ENCODE measurements at places on chromosomes 16 and 17.

DNA sequence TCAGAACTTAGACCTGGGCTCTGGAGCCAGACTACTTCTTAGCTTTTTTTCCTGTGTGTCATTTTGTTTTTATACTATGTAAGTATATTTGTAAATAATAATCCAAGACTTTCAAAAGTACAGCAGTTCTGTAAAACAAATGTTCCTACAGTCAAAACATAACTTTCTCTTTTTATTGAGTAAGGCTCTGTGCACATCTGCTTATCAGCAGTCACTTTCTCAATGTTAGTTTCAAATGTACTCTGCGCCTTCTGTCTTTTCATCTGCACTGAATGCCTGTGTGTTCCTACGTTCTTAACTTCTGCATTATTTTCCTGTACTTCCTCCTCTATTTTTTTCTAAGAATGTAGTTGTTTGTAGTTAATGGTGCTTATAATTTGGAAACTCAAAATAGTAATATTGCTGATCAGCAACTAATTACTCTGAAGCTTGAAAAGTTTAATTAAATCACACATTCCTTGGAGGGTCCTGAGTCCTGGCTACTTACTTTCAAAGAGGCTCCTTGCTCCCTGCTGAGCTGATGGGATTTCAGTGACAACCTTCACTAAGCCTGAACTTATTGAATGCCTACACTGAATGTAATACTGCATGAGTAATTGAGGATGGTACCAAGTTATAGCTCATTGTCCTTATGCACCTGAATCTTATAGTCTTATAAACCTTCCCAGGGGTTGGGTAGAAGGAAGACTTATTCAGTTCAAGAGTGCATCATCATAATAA, 329.9 kb downstream of the KCNJ2 start:
- no peak for DNase-seq

- peak; percentile 36 for DNase-seq
Measured at GRCh38 chr17:9890124-9890523, 14.9 kb downstream of the RCVRN start.

- no peak for DNase-seq
Measured at GRCh38 chr16:11036868-11037410, 92.6 kb downstream of the CLEC16A start.

- DNase-seq, result no peak
Measured at GRCh38 chr16:85750146-85750826, 610 bp downstream of the C16orf74 start.

DNA sequence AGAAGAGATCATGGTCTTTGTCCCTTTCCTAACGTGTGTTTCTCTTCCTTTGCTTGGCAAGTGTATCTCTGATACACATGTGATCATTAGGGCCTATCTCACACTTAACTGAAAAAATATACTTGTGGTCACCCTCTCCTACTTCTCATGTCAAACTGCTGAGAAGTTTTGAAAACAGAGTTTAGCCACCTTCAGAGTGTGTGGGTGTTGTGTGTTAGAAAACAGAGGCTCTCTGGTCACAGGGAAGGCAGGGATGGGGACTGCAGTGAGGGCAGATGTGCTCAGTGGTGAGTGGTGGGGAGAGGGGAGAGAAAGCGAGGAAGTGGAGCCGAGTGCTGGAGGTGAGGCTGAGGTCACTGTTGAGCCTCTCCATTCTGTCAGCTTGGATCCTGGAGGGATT, 29.4 kb downstream of the GRB7 start:
- no peak for DNase-seq

- no peak for DNase-seq
Measured at GRCh38 chr17:17860766-17861107, 24.0 kb upstream of the SREBF1 start.

DNA sequence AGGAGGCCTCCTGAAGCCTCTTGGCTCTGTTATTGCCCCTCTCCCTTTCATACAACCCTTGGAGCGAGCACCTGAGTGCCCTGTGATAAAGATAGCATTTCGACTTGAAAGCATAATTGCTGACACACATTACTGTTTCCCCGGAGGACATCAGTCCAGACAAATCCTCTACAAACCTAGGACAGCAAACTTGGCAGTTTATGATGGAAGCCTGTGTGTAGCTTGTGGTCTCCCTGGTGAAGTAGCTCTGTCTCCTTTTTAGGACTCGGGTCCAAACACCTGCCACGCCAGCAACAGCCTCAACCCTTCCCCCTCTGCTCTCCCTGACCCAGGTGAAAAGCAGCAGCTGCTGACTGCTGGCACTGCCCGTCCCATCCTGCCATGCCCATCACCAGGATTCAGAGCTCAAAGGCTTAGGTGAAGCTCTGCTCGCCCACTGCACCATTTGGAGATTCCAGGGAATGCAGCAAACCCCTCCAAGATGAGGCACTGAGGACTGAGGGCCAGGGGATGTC, 55.9 kb downstream of the IRX6 start:
- no peak for DNase-seq

DNA sequence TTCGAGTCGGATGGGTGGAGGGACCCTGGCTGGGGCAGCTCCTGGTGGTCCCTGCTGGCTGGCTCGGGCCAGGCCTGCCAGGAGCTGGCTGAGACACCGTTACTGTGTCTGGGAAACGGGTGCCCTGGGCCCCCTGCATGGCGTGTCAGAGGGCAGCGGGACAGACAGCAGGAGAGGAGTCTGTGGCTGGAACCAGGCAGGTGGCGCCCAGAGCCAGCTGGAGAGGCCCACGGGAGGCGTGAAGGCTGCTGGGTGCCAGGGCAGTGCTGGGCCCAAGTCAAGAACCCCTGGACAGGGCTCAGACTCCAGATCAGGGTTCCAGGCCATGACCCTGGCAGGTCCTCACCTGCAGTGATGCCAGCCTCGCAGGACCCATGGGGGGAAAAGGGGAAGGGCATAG, 16.6 kb downstream of the SOX8 start:
- DNase-seq, result no peak

DNA sequence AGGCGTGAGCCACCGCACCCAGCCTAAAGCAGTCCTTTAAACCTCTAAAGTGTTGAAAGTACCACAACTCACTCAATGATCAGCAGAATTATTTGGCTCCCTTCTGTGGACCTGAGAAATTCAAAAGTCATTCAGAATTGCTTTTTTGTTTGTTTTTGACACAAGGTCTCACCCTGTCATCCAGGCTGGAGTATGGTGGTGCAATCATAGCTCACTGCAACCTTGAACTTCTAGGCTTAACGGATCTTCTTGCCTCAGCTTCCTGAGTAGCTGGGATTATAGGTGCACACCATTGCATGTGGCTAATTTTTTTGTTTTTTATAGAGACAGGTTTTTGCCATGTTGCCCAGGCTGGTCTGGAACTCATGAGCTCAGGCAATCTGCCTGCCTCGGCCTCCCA, 44.3 kb downstream of the TRAF4 start:
- DNase-seq, result no peak

DNA sequence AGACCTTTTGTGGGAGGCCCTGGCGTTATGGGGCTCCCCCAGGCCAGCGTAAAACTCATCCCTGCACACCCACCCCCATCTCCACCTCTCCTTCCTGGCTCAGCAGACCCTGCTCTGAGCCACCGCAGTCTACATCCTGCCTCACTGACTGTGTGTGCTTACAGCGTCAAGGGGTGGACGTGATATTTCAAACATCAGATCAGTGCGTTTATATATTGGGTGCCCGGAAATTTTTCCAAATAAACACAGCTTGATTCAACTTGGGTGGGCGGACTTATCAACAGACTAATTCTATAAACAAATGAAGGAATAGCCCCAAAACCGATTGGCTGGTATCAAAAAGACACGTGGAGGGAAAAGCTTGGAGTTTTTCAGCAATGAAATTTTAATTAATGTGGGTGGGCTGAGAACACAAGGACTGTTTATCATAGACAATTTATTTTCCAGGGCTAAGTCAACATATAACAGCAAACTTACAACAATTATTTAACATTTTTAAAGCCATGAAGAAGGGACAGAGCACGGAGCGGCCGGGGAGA, at the start of gene FOXL1:
TSS of gene FOXL1 (plus strand) at position 489 of the 539 bp plus-strand sequence. CDS start 175 bp downstream, outside the sequence.
- DNase-seq, result no peak

- peak; percentile 96 for DNase-seq
Measured at GRCh38 chr16:65070831-65071432, 50.9 kb downstream of the CDH11 start.

DNA sequence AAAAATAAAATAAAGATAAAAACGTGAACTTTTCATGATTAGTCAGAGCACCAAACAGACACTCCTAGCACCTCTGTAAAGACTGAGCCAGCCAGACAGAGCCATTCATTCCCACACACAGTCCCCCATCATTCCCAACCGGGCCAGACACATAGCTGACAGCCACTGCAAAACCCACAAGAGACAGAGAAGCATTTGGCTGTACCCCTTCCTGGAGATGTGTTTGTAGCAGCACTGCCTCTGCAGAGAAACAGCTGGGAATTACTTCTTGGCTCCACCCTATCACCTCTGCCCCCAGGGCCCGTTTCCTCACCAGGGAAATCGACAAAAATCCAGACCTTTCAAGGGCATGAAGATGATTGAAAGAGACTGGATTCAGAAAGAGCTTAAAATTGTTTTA, 46.4 kb downstream of the MYH11 start:
- no peak for DNase-seq

DNA sequence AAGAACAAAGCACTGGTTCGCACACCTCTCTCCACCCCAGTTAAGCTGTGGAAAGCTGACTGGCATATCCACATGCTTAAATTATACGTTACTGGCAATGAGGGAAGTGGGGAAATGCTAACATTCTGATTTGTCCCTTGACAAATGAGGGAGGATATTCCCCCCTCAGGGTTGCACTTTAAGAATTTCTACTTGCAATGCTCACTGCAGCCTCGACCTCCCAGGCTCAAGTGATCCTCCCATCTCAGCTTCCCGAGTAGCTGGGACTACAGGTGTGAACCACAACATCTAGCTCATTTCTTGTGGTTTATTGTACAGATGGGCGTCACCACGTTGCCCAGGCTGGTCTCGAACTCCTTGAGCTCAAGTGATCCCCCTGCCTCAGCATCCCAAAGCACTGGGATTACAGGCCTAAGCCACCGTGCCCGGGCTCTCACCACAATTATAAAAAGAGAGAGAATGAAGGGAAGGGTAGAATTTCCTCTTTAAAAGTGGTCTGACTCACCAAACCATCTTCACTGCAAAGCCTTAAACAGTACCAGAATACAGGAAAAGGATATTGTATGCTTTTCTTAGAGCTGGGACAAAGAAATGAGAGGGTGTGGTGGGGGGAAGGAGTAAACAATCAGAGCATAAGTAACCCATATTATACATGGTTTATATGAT, 38.9 kb downstream of the KANSL1 start:
- no peak for DNase-seq

DNA sequence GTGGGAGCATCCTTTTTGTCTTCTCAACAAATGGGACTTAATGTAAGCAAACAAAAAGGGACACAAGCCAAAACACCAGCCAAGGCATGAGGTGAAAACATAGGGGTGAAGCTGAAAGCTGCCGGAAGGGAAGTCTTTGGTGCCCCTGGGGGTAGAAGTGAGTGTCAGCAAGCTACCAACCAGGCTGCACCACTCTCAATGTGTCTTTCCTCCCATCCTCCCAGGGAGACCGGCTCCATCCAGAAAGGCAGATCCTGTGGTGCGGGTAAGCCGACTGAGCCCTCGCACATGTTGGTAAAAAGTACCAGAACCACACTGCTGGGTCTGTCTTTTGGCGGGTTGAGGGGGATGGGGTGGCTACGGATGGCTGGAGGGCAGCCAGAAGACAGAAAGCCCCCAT, 52.0 kb upstream of the SREBF1 start:
- no peak for DNase-seq

DNA sequence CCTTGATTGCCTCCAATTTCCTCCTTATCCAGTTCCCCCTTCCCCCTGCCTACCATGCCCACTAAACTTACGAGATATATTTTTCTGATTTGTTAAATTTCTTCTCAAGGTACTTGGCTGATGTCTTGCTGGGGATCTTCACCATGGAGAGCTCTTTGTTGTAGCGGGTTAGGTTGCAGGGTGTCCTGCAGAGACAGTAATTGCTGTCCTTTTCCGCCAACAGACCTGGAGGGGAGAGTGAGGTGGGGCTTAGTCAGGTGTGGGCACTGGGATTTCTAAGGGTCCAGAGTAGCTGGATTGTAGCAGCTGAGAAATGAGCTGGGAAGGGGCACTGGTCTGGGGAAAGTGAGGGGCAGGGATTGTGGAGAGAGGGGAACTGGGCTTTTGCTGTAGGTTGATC, 32.1 kb downstream of the SPACA3 start:
- no peak for DNase-seq
